ENCODE measurements at places on chromosomes 11 and 22. TPM values are rescaled to one million over a fixed set of nuclear protein-coding genes. Genes with fewer than 3 reads are reported as not detected.

- no peak overlapping the region for H3K4me3 ChIP-seq
- H3K4me1 ChIP-seq, result no peaks in the 10 kb centered on the region
- DNase-seq, result no peak
- H3K27ac ChIP-seq, result no peak overlapping the region
Measured at GRCh38 chr11:116984589-116984988, 113.6 kb downstream of the SIK3 start.

The CST6 gene
- total RNA-seq, result 68.1 TPM

The PNPLA3 gene
- 7.3 TPM for total RNA-seq

- no peaks in the 10 kb centered on the region for H3K36me3 ChIP-seq
- H3K27me3 ChIP-seq, result peaks cover 50% of the 10 kb centered on the region
- H3K4me3 ChIP-seq, result no peak overlapping the region
- H3K4me1 ChIP-seq, result no peaks in the 10 kb centered on the region
- DNase-seq, result no peak
Measured at GRCh38 chr11:116507016-116507415, 265.8 kb downstream of the BUD13 start.

GRCh38 chr22:49237703-49238102, 590.0 kb downstream of the BRD1 start:
- H3K4me3 ChIP-seq, result no peak overlapping the region
- no peaks in the 10 kb centered on the region for H3K4me1 ChIP-seq
- DNase-seq, result no peak
- peaks cover 37% of the 10 kb centered on the region for H3K27me3 ChIP-seq
- H3K27ac ChIP-seq, result no peak overlapping the region
